ENCODE measurements at places on chromosomes 5 and 9.
A peak's percentile ranks its signal among the peaks of the same experiment; 100 is the strongest.

DNA sequence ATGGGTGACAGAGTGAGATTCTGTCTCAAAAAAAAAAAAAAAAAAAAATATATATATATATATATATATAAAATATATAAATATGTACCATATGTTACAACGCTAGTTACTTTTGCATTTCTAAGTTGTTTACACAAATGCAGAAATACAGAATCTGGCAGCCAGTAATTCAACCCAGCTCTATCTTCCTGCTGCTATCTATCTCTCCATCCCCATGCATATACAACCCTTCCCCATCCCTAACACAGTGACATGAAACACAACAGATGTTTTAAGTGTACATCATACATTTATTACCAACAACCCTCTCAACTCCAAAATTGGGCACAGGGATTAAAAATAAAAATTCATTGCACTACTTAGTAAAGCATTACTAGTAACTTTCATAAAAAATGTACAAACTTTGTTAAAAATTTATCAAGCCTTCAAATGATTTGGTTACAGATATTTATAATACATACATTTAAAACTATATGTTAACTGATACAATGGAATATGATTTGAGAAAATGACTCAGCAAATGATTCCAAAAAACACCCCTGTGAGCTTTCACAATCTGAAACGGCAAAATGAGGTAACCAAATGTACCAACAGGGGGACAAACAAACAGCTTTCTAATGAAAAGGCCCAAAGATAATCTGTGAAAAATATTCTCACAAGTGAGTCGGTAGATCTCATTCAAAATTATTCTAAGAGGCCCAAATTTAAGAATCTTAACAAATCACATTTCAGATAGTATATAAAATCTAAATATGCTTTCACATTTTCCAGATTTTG, 63.8 kb downstream of the RNF38 start:
- no peak for DNase-seq

DNA sequence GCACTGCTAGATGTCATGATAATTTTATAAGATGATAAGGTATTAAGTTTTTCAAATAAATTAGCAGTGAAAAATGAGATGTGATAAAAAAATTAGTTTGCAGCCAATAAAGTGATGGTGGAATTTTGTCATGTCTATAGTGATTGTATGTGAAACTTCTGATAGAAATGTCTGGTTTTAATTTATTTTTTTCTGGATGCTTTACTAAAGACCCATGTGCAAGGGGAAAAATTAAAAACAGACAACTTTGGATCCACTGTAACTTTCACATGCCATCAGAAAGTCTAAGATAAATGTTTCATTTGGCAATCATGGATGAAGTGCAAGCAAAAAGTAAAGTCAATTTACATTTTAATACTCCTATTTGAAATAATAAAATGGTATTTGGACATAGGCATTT, 4.4 kb upstream of the NDUFS4 start:
- no peak for DNase-seq

DNA sequence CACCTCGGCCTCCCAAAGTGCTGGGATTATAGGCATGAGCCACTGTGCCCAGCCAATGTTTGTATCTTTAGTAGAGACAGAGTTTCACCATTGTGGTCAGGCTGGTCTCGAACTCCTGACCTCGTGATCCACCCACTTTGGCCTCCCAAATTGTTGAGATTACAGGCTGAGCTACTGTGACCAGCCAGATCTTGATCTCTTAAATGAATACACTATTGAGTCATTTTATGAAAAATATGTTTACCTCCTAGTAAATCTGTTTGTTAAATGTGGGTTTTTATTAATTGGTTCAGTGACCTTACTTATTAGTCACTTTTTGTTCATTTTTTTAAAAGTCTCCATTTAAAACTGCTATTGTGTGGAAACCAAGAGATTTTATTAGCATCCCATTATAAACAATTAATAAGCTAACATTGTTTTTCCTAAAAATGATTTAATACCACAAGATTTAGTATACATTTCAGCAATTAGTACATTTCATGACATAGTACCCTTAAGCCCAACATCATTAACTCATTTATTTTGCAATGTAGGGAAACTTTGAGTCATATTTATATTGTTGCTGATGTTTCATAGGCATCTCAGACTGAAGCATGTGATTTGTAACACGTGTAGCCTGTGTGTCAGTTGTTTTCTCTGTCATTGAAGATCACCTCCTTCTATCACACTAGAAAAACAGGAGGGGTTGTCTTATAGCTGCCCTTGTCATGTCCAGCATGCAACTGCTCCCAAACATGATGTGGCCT, 261.2 kb downstream of the TAF11L14 start:
- DNase-seq: no peak

GRCh38 chr9:128104171-128104618, 23.3 kb downstream of the PTGES2 start:
- no peak for DNase-seq

DNA sequence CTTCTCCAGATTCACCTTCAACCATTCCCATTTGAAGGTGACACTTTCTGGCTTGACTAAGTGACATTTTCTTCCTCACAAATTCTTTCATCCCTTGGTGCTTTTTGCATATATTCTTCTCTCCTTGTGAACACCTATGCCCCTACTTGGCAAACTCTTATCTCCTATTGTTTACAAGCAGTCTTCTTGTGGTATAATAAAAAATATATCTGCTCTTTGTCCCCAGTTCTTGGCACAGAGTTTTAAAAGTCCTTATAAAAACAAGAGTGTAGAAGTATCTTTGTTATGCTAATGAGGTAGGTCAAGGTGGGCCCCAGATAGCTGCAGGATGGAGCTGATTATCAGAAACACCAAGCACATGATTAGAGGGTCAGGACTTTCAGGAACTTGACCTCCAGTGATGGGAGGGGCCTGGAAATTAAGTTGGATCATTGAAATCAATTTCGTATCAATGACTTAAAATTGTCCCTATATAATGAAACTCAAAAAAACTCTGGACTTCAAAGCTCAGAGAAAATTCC, 38.0 kb downstream of the TMEM161B start:
- DNase-seq: no peak

- no peak for DNase-seq
These were observed 235.3 kb downstream of the PRDM9 start for GRCh38 chr5:23742701-23743100.

DNA sequence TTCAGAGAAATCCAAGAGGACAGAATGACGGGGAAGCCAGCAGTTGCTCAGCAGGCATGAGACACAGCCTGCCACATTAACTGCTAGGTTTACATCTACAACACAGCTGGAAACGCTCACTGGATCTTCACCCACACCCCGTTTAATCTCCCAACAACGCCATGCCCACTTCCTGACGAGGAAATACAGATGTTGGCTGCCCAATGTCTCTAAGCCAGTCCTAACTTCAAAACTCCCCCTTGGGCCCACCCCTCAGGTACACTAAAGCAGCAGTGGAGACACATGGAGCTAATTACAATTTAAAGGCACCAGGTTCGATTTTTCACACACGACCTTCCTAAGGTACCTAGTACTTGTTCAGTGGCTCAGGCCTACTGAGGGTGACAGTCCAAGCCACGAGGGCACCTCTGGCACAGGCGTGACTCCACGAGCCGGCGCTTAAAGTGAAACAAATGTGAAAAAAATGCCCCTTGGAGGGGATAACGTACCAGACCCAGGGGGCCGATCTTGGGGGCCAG, 904 bp downstream of the RPL12 start:
- DNase-seq: peak; percentile 50

- DNase-seq: no peak
These were observed 20.1 kb upstream of the HSPA9 start for GRCh38 chr5:138595180-138595795.

GRCh38 chr5:172565455-172565854, 75.6 kb upstream of the NEURL1B start:
- no peak for DNase-seq

GRCh38 chr5:54313311-54314270, 3.2 kb upstream of the ARL15 start:
- no peak for DNase-seq

- DNase-seq: no peak
These were observed 32.3 kb downstream of the ARPC5L start for GRCh38 chr9:124894035-124894740.

DNA sequence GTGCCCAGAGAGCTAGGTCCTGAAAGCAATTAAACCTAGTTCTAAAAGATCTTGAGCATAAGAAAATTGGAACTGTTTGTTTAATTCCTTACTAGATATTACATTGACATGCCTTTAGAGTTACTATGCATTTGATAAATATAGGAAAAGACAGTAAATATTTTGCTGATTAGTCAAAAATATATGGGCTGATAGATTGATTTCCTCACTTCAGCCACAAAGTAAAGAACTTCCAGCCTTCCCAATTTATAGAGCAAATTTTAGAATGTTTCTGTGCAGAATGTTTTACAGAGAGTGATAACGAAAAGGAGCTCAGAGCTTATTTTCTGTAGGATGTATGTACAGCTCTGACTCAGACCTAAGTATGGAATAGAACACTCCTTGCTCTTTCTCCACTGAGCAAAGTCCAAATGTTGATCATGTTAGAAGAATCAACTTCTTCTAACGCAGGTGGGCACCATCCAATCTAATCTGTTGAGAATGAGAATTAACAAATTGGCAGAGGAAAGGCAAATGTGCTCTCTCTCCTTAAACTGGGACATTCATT, 72.9 kb upstream of the PAM start:
- no peak for DNase-seq

GRCh38 chr9:27528076-27528885, 1.3 kb downstream of the MOB3B start:
- DNase-seq: peak; percentile 46

DNA sequence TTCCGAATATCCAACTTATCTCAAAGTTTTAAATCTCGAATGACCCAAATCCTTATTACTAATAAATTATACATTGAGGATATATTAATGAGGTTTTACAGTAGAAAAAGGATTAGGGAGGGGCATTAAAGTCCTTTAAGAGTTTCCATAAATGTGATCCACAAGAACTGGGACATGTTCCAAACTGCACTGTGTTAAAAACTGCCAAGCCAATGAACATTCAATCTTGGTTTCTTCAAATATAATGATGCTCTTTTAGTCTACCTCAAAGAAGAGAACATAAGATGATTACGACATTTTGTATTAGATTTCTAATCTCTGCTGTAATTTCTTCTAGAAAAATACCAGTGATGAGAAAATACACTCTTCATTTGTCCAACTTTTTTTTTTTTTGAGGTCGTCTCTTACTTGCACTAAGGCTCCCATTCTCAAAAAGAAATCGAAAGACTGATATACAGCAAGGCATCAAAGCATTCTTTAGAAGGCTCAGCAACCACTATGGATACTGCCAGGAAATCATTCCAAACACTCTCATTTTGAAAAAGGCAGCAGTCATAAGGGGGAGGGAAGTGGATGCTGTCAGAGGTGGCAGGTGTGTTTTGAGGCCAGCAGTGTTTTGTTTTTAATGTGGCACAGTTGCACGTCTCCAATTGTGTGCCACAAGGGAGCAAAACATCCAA, 1.7 kb downstream of the PTAR1 start:
- peak; percentile 41 for DNase-seq

- peak; percentile 64 for DNase-seq
These were observed 25.5 kb upstream of the SLC25A51 start for GRCh38 chr9:37929441-37929895.

DNA sequence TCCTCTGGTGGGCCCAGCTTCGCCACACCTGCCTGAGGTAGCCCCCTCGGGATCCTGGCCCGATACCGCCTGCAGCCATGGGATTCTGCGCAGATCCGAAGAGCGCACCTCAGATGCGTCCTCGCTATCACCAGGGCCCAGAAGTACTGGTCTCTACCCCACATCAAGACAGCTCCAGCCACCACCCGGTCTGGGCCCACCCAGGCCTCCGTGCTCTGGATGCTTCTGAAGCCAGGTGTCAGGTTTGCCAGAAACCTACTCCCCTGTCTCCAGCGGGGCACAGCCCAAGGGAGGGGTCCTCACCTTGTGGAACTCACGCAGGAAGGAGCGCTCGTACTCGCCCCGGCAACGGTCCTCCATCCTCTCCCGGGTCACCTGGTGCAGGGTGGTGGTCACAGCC, 2.4 kb downstream of the ANAPC2 start:
- no peak for DNase-seq

Measured in AG10803 (cell line).